ENCODE measurements at places on chromosomes 3 and 15. TPM values are rescaled to one million over a fixed set of nuclear protein-coding genes. Genes with fewer than 3 reads are reported as not detected.

OR5H6 gene
- total RNA-seq: not detected

CPN2 gene
- total RNA-seq: not detected

KBTBD13 gene
- not detected for total RNA-seq

C3orf18 gene
- 32.6 TPM for total RNA-seq

FBXO40 gene
- total RNA-seq: not detected

SCAANT1 gene
- not detected for total RNA-seq

VWA5B2 gene
- total RNA-seq: not detected

PEX5L gene
- total RNA-seq: 0.12 TPM

SLC24A5 gene
- total RNA-seq: not detected

ATP13A5 gene
- total RNA-seq: not detected

CCDC39 gene
- total RNA-seq: not detected

CDHR4 gene
- not detected for total RNA-seq

ANKRD34C gene
- not detected for total RNA-seq

SLC12A6 gene
- 19.4 TPM for total RNA-seq

DNAH1 gene
- total RNA-seq: 9.9 TPM

XCR1 gene
- 0.05 TPM for total RNA-seq

XIRP1 gene
- 2.9 TPM for total RNA-seq

NEDD4 gene
- total RNA-seq: 10.7 TPM

HRG gene
- total RNA-seq: not detected

TMEM40 gene
- total RNA-seq: not detected

CFAP100 gene
- total RNA-seq: not detected

B3GALNT1 gene
- total RNA-seq: 3.3 TPM

PATL2 gene
- total RNA-seq: 13.5 TPM

CYFIP1 gene
- total RNA-seq: 56.7 TPM

ISG20 gene
- total RNA-seq: 33.9 TPM

SPINK8 gene
- not detected for total RNA-seq

PLA2G4B gene
- total RNA-seq: 8.5 TPM

CNTN3 gene
- not detected for total RNA-seq

DALRD3 gene
- 31.5 TPM for total RNA-seq

SLC22A14 gene
- not detected for total RNA-seq

SLC12A1 gene
- not detected for total RNA-seq

WDR49 gene
- 0.09 TPM for total RNA-seq

TERC gene
- total RNA-seq: not detected

GAP43 gene
- total RNA-seq: not detected

CATSPER2 gene
- total RNA-seq: 8.9 TPM

OR5H14 gene
- not detected for total RNA-seq

TMEM45A gene
- 0.26 TPM for total RNA-seq

SCN5A gene
- not detected for total RNA-seq

ZNF660 gene
- 0.30 TPM for total RNA-seq

BBX gene
- 37.2 TPM for total RNA-seq

SPTBN5 gene
- 0.65 TPM for total RNA-seq

KLF15 gene
- 0.19 TPM for total RNA-seq

KIF15 gene
- 26.5 TPM for total RNA-seq

TMEM207 gene
- total RNA-seq: not detected

CASR gene
- not detected for total RNA-seq

C3orf49 gene
- not detected for total RNA-seq

LIPC gene
- total RNA-seq: 0.93 TPM

CCDC13 gene
- total RNA-seq: 0.16 TPM

NPAP1 gene
- not detected for total RNA-seq

IL20RB gene
- 1.5 TPM for total RNA-seq

IQCH gene
- total RNA-seq: 1.6 TPM

TGM4 gene
- total RNA-seq: not detected

PRR23B gene
- total RNA-seq: not detected

SERINC4 gene
- 0.28 TPM for total RNA-seq

RGMA gene
- total RNA-seq: not detected

ZNF620 gene
- total RNA-seq: 4.9 TPM

Data from activated CD4-positive, alpha-beta T cell treated with anti-CD3 and anti-CD28 coated beads, Interleukin-2, amount 10 ng/mL, durations not matched to agents 24 days and 14 days (primary cell).